HuH-7 (cell line): ENCODE measurements at places on chromosomes 3 and 15.

GRCh38 chr3:43644443-43644842, 22.6 kb upstream of the ANO10 start:
- DNase-seq = no peak

- DNase-seq = no peak
Measured at GRCh38 chr3:161070252-161070930, 34.8 kb downstream of the B3GALNT1 start.

DNA sequence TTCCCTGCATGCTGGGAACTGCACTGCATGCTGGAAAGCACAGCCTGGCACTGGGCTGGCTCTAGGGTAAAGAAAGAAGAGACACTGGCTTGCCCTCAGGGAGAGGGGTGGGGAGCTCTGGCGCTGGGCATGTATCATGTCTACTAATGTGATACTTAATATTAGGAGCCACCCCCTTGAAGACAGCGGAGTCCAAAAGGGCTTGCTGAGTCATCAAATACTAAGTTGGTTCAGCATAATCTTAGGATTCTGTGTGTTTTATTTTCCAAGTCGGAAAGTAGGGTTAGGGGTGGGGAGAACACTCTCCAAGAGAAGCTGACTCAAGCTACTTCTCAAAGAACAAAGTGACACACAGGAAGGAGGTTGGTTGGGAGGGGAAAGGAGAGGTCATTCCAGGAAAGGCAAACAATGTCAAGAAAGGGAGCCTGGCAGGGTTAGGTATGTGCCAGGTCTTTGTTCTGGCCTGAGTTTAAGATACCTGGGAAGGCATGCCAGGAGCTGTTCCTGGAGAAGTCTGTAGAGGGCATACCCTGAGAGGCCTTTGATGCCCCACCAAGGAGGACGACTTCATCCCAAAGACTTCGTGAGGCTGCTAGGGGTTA, 237.8 kb upstream of the NR2E3 start:
- no peak for DNase-seq

DNA sequence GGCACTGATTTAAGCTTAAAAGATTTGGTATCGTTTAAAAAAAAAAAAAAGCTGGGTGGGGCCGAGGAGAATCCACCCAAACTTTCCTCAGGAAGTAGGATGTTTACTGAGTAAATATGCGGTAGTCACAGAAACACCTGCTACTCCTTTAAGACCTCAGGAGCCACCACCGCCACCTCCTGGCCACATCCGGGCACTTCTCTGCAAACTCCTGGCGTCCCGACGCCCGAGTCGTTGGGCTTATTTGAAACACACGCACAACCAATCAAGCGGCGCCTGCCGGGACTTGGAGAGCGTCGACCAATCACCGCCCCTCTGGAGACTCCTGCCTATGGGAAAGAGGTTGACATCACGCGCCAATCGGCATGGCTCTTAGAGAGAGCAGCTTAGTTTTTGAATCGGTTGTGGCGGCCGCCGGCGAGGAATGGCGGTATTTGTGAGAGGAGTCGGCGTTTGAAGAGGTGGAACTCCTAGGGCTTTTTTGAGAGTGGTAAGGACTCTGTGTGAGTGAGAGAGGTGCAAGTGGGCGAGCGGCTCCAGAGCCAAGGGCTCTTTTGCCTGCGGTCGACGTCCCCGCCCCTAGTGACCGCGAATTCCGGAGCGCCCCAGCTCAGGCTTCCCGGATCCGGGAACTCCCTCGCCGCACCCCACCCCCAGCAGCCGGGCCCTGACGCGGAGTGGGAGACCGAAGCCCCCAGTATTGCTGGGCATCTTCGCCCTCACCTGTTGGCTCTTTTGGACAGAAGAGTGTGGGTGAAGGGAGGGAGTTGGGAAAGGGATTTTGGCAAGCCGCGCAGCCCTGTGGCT, at the start of gene ECT2:
Gene ECT2 (plus strand): TSS at position 359 of the 807 bp plus-strand sequence. CDS start 3,805 bp downstream, outside the sequence.
- peak; percentile 96 for DNase-seq

DNA sequence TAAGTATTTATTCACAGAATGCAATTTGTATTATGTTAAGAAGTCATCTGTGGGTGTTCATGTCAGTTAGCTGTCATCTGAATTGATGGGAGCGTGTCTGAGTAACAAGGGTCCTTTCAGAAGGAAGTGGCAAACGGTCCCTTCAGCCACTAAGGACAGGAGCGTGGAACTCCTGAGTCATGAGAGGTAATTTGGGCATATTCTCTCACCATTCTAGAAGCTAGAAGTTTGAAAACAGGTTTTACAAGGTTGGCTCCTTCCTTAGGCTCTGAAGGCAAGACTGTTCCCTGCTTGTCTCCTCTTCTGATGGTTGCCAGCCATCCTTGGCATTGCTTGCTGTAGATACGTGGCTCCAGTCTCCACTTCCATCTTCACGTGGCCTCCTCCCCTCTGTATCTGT, 19.7 kb downstream of the ABHD2 start:
- DNase-seq = no peak

DNA sequence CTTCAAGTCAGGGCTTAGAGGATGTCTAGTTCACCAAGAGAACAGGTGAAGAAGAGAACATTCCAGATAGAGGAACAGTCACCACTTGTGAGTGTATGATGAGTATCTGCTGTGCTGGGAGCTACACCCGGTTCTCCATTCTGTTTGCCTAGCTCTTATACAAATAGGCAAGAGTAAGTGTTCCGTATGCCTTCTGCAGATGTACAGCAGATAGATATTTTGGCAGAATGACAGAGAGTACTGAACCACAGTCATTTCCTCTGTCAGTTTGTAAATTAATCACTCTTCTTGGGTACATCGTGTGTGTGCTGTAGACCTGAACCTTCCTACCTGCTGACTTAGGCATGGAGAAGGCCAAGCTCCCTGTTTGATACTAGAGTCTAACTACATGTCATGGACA, 108.3 kb upstream of the CTDSPL start:
- no peak for DNase-seq
